AG04450 (cell line): ENCODE measurements at places on chromosomes 3 and 15. TPM values are rescaled to one million over a fixed set of nuclear protein-coding genes. Genes with fewer than 3 reads are reported as not detected.

GALNT15 gene
- polyA plus RNA-seq, result 23.0 and 27.9 TPM in 2 replicates

SLC12A1 gene
- polyA plus RNA-seq, result not detected in 2 replicates

STXBP5L gene
- not detected in 2 replicates for polyA plus RNA-seq

DNA sequence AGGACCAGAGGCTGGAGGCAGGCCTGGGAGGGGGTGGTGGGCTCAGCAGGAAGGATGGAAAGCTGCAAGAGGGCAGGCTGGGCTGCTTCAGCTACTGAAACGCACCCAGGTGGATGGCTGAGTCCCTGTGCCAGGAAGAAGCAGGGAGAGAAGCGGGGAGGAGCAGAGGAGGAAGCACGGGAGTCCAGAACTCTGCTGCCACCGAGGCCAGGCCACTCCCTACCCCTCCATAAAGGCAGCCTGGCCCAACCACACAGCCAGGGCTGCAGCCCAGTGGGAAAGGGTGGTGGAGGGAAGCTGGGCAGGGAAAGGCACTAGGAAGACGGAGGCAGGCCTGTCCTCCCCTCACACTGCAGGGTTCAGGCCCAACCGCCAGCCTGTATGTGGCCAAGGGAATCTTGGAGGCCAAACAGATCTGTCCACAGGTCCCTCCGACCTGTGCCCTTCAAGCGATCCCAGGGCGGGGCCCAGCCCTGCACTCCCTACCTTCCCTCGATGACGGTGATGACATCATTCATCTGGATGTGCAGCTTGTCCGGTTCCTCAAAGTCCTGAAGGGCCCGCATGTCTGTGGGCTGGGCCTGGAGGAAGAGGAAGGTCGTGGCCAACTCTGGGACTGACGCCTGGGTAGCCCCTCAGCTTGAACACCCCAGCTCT lies 30.5 kb downstream of the TNK2 start:
- DNase-seq, result no peak

- DNase-seq, result no peak
These were observed 48.9 kb downstream of the TMEM44 start for GRCh38 chr3:194584320-194584776.

GRCh38 chr3:74267588-74268184 lies 346.8 kb downstream of the CNTN3 start:
- peak; percentile 20 for DNase-seq
